Stimulated activated CD4-positive, alpha-beta T cell treated with anti-CD3 and anti-CD28 coated beads, Interleukin-4, amount 100 ng/mL, for 4 hours (primary cell): ENCODE measurements at places on chromosomes 6 and 20.

DNA sequence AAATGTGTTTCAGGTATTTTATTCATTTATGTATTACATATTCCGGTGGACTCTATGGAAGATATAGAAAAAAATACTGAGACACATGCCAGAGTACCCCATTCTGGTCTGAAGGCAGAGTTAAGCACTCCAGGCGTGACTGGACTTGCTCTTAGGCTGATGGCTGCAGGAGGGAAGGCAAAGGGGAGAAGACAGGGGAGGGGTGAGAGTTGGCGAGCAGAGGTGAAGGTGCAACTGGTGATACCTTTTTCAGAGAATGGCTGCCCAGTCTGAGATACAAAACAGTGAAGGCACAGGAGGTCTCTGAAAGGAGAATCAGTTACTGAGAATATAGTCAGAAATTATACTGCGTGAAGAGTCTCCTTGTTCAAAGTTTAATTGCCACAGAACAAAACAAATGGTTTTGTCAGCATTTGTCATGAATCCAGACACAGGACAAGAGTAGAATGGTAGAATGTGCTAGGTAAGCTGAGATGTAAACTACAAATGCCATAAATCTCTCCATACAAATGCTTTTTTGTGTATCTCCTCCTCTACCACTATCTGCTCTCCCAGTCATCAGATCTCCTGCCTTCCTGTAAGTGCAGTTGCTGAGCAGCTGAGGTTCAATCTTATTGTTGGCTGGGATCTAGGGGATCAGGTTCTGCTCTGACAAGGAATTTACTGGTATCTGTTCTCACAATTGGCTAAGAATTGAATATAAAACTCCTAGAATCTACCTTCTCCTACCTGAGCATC is 104.2 kb upstream of the DST start:
- DNase-seq = no peak

DNA sequence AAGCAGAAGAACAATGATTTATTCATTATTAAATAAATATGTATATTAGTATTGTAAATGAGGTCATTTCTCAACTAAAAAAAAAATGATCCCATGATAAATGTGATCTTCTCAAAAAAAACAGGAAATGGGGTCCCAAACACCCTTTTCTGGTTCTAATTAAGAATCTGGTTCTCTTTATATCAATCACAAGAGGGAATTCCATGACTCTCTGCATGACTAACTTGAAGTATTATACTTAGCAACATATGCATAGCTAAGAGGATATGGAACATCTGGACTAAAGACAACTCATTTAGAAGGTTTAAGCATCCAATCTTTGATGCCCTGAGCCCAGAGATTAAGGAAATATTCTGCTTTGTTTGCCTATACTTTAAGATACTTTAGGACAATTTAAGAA is 89.7 kb upstream of the EMILIN3 start:
- DNase-seq = no peak

DNA sequence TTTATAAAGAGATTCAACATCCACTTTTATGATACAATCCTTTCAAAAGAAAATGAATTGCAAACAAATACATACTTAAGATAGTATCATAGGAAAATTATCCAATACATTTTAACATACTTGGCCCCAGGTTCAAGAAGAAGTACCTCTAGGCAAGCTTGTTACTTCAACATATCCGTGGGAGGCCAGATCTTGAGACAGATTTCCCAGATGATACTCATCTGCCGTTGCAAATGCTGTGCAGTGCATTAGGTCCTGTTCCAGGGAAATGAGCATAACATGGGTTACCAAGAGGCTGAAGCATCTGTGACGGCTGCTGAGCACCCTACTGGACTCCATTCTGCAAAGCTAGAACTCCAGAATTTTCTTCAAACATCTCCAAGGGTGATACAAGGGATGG is 15.6 kb downstream of the RMND1 start:
- DNase-seq = no peak

GRCh38 chr6:144055121-144055931 is 40.0 kb downstream of the SF3B5 start:
- DNase-seq = peak; percentile 49

DNA sequence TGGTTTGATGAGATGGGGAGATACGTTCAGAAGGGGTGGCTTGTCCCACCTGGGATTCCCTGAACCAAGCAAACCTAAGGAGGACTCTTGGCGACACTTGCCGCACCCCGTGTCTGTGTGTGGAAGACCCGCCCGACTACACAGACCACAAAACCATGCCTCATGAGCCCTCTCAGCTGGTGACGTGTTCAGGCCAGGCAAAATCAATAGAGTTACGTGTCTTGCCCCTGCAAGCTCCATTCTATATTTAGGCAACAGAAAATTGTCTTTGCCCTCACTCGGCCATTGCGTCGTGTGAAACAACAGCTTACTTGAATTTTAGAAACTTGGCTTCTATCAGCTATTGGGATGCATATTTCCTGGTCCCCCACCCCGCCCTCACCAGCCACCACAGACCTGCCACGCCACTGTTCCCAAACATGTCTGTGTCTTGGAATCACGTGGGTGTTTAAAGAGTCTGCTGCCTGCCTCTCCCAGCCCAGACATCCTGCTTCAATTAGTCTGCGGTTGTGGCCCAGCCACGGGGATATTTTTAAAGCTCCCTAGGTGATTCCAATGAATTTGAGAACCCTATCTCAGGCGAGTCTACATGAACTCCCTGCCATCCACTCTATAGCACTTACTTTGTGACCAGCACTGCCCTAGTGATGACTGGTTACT is 279.2 kb upstream of the EXOC2 start:
- DNase-seq = no peak

DNA sequence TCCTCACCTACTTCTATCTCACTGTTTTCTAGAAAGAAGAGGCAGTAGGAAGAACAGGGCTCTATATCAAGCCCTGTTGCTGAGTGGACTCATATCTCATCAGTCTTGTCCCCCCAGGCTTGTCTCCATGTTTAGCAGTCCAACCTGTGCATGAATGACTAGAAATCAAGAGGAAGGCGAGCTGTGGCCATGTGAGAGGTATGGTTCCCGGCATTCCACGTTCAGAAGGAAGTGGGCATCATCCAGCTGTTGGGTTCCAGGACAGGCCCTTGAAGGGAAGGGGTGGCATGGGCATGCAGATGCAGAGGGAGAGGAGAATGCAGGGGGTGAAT is 176.6 kb downstream of the MRPL14 start:
- DNase-seq = no peak

DNA sequence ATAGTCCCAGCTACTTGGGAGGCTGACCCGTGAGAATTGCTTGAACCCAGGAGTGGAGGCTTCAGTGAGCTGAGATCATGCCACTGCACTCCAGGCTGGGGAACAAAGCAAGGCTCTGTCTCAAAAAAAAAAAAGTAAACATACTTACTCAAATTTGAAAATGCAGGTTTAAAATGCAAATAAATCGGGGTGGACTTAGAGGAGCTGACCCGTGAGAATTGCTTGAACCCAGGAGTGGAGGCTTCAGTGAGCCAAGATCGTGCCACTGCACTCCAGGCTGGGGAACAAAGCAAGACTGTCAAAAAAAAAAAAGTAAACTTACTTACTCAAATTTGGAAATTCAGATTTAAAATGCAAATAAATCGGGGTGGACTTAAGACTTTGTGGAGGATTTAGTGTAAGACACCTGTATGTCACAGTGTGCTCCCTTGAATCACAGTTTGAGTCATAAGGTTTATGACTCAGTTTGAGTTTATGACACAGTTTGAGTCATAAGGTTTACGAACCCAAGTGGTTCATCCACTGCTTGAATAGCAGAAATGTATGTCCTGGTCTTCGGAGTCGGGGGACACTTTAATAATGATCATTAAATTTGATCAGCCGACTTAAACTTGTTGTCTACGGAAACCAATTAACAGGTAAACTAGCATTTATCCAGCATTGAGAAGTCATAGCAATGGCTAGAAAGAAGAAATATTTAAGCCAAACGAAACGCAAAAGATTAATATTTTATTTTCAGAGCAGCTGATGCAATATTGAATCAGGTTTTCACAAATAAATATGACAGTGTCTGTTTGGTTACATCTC is 6.8 kb upstream of the MRPS10 start:
- DNase-seq = no peak

- no peak for DNase-seq
Observed at GRCh38 chr6:23989885-23990533, 136.0 kb upstream of the NRSN1 start.

DNA sequence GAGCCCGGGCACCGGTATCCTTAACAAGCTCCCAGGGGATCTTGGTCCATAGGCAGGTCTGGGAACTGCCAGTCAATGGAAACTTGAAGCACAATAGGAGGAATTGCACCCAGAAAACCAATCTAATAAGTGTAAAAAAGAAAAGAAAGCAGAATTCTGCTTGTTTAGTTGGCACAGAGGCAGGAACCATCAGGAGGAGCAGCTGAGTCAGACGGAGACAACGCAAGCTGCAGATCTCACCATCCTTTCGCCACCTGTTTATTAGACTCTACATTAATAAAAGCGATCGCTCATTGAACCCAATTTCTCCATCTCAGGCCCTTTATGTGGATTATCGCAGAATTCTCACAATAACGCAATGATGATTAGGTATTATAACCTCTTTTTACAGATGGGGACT is 9.8 kb downstream of the ZFP64 start:
- no peak for DNase-seq

- no peak for DNase-seq
Observed at GRCh38 chr6:38080889-38081288, 261.4 kb downstream of the ZFAND3 start.
